ENCODE measurements at places on chromosomes 5 and 9.

DNA sequence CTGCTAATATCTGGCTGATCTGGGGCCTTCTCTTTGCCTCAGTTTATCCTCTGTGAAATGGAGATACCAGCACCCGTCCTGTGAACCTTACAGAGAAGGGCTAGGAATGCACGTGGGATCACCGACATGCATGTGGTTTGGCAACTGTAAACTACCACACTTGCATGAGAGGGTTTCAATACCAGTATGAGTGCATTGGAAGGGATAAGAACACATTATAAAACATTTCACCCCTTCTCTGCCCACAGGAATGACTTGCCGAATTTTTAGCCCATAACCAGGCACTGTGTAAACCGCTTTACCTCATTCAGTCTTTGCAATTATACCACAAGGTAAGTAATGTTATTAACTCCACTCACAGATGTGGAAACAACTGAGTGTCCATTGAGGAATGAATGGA, 8.9 kb upstream of the RAB14 start:
- DNase-seq: no peak

- no peak for DNase-seq
These were observed 48.0 kb upstream of the NEK6 start for GRCh38 chr9:124209774-124210173.

GRCh38 chr5:122054266-122054665, 23.8 kb downstream of the LOX start:
- DNase-seq: no peak

- no peak for DNase-seq
These were observed 8.8 kb upstream of the N4BP3 start for GRCh38 chr5:178104492-178104891.

DNA sequence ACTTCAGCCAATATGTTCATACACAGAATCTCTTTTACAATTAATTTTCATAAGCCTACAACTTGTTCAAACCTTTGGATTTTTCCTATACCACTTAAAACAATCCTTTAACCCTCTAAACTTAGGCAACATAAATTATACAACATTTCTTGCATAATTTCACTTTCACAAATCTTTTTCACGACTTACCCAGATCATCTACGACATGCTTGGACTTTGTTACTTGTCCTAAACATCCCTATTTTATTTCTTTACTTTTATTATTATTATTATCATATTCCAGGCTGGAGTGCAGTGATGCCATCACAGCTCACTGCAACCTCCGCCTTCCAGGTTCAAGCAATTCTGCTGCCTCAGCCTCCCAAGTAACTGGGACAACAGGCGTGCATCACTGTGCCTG, 68.0 kb downstream of the CACNA1B start:
- DNase-seq: no peak

GRCh38 chr5:68161156-68161555, 54.4 kb upstream of the PIK3R1 start:
- no peak for DNase-seq

DNA sequence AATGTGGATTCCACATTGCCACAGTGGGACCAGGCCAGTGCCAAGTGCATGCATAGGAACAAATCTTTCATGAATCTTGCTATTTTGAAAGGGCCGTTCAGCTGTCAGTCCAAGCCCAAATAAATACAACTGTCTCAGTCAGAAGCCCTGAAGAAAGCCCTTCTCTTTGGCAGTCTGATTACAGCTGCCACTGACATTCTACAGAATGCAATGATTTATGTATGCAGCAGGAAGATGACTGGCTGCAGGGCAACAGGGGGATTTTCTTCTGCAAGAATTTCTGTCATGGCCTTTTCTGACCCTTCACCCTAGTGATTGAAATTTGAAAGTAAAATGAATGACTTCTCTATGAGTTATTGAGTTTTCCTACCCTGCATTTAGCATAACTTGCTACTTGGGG, 86.7 kb upstream of the FER start:
- DNase-seq: no peak

- no peak for DNase-seq
These were observed 14.0 kb downstream of the ATP10B start for GRCh38 chr5:160837749-160838593.

DNA sequence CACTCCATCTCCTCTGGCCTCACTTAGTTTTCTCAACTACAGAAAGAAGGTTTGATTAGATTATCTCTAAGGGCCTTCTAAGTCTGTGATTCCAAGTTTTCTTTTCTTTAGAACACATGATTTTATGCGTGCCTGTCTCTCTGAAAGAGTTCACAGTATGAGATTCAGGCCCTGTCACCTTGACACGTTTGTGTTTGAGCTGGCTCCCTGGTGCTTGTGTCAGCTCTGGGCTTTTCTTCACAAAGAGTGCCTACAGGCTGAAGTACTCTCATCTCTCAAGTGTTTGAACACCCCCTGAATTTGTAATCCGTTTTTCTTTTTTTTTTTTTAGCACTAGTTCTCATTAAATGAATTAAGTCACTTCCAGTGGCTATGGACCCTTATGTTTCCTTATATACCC, 306.9 kb upstream of the C9orf72 start:
- no peak for DNase-seq

DNA sequence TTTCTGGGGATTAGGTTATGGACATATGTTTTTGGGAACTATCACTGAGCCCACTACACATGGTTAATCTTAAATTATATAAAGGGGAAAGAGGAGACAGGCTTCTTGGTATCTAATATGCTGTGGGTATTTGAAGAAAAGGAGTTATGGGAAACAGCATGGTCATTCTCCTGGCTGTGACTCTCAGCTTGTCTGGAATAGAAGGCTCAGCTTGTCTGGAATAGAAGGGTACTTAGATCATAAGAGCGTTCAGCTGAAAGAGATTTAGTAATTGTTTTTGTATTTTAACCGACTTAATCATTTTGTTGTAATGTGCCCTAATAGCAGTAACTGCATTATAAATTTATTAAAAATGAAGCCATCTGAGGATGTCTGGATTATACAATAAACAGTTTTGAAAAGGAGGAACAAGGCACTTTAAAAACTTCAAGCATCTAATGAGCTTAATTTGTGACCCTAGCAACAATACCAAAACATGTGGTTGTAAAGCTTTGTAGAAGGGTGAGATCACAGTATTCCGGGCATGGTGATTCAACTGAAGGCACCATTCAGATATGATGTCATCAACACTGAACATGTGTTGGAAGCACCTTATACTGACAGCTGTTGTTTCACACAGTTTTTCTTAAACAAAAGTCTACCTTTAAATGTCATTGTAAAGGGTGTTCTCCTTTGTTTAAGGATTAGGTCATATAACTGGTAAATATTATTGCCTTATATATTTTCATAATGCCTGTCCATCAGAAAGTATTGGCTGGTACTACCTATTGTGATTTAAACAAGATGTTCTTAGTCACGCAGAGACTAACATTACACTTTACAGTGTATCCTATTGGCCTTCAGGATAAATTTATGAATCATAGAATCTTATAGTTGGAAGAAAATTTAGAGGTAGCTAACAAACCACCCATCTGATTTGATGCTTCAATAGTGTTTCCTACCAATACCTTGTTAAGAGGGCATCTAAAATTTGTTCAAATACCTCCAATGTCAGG, 2174.1 kb upstream of the WWC1 start:
- DNase-seq: no peak

GRCh38 chr9:108078811-108079210, 589.2 kb upstream of the KLF4 start:
- no peak for DNase-seq

- no peak for DNase-seq
These were observed 65.8 kb upstream of the RARS1 start for GRCh38 chr5:168420461-168420860.

DNA sequence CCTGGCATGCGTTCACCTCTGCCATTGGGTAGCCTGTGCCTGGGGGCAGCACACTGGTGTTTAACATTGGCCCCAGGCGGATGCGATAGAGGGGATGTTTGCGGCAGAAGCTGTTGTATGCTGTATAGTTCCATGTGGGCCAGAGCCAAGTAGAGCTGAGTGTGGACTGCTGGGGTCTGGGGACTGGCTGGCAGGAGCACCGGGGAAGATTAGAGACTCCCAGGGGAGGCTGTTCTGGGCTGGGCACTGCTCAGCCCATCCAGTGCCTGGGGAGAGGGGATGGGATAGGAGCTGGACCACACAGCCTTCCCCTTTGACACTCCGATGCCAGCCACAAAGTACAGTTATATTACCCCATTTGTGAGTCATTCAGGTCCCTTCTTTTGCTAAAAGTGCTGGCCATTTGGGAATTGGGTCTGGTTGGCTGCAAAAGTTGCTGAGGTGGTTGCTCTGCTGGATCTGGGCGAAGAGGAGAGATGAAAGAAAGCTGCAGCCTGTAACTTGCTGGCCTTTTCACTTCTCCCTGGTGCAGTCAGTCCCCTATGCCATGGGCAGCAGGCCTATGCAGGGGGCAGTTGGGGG, 73.8 kb downstream of the RGS3 start:
- DNase-seq: no peak

- DNase-seq: no peak
These were observed 653.6 kb downstream of the RAB3C start for GRCh38 chr5:59236448-59236847.

DNA sequence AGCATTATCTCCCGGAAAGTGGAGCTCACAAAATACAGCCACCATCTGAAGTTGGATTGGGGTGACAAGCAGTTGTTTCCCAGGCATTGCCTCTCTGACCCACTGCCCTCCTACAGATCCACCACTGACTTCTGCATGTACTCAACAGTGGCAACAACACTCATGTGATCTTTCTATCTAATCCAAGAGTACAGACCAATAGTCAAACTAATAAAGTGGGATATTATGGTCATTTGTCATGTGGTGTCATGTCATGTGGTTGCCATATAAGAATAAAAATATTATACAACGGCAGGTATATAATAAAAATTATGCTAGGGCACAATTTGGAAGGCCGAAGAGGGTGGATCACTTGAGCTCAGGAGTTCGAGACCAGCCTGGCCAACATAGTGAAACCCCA, 33.0 kb upstream of the SNAPC3 start:
- DNase-seq: no peak

- DNase-seq: no peak
These were observed 1074.7 kb downstream of the MAT2B start for GRCh38 chr5:164580155-164580554.

GRCh38 chr5:128099944-128100343, 16.4 kb downstream of the SLC12A2 start:
- DNase-seq: no peak

- no peak for DNase-seq
These were observed 117.1 kb downstream of the CMYA5 start for GRCh38 chr5:79806741-79807140.

GRCh38 chr9:86486891-86487837, 133.0 kb upstream of the TUT7 start:
- DNase-seq: no peak
